ENCODE measurements at places on chromosomes 4 and X.

GRCh38 chrX:2913118-2913517, 16.0 kb downstream of the ARSD start:
- no peak for DNase-seq

DNA sequence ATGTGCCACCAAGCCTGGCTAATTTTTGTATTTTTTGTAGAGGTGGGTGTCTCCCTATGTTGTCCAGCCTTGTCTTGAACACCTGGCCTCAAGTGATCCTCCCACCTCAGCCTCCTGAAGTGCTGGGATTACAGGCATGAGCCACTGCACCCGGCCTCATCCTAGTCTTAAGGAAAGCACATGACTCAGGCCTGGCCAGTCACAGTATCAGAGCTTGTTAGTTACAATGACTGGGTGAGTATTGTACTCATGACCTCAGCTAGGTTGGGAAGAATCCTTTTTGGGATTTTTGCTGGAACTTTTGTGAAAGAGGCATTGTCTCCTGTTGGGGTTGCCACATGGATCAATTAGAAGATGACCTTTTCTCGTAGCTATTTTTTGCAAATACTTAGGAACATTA, 292.8 kb downstream of the RAPGEF2 start:
- no peak for DNase-seq

- DNase-seq = no peak
Measured at GRCh38 chr4:173703021-173703420, 173.0 kb upstream of the HAND2 start.

GRCh38 chr4:8439914-8440491, 520 bp downstream of the ACOX3 start:
- no peak for DNase-seq

- DNase-seq = no peak
Measured at GRCh38 chr4:102675141-102675540, 85.6 kb downstream of the MANBA start.

DNA sequence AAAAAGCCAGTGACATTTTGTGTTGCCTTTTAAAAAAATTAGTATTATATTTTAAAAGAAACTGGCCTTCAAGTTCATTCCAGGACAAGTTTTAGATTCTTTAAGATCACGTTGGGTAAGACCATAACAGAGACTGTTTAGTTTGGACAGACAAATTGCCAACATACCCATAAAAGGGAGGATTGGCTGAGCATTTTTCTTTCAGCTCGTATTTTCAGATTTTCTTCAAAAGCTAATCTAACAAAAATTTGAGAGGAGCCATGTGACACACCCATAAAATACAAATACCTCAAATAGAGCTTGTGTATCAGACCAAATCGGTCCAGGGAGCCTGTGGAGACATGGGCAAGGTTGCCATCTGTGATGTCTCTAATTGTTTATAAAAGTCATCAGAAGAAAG, 74.6 kb upstream of the C1QTNF7 start:
- no peak for DNase-seq

DNA sequence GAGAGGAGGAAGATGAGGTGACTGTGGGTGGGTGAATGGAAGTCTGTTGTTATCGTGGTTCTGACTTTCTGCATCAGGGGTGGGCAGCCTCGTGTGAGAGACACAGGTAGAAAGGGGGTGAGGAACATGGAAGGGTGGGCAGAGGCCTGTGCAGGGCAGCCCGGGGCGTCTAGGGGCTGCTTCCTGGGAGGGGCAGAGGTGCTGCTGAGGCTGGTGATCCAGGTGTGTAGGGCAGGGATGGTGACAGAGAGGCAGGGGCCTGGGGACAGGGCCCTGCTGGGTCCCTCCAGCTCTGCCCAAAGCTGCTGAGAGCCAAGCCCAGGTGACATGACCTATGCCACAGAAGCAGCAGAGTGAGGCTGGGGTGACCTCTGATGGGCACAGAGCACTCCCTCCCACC, 89.7 kb upstream of the C4orf50 start:
- DNase-seq = no peak

- DNase-seq = no peak
Measured at GRCh38 chr4:163959932-163960331, 465.4 kb downstream of the TMA16 start.

- DNase-seq = no peak
Measured at GRCh38 chr4:76581077-76581962, 146.3 kb downstream of the SHROOM3 start.

- no peak for DNase-seq
Measured at GRCh38 chr4:60750962-60751361, 449.2 kb upstream of the ADGRL3 start.

GRCh38 chr4:21848021-21848420, 100.6 kb downstream of the KCNIP4 start:
- no peak for DNase-seq

- DNase-seq = no peak
Measured at GRCh38 chr4:84480082-84480481, 19.0 kb downstream of the NKX6-1 start.

GRCh38 chr4:162241857-162242256, 78.1 kb upstream of the FSTL5 start:
- no peak for DNase-seq

DNA sequence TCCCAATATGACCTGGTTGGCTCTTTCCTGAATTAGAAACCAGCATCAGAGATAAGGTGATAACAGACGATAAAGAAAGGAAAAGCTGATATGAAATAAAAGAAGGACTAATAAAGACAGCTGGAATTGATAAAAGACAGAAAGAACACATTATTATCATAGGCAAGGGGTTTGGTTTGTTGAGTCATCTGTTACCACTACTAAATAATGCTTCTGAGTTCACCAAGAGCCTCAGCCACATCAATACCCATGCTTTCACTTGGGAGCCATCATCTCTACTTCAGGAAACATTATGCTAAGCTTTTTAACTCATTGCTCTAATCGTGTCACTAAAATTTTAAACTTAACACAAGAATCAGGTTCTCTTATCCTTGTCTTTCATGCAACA, 27.6 kb downstream of the ANXA5 start:
- no peak for DNase-seq
